ENCODE measurements at places on chromosomes 16 and 17.

- no peak for DNase-seq
These were observed 32.4 kb downstream of the CCL4 start for GRCh38 chr17:36136036-36136435.

DNA sequence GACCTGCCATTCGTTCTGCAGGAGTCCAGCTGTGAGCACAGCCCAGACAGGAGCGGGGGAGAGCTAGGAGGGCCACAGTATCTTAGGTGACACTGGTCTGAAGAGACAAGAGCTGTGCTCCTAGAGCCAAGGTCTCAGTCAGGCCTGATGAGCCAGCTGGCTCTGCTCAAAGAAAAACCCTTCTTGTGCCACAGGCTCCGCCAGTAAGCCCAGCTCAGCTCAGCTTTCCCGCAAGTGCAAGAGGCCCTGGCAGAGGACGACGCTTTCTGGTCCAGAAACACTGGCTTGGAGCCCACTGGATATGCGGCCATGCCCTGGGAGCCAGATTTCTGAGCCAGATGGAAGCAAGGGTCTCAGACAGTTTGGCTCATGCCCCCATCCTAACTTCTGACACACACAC lies 23.9 kb downstream of the PEMT start:
- peak; percentile 66 for DNase-seq

GRCh38 chr17:9162275-9162985 lies 141.1 kb downstream of the NTN1 start:
- no peak for DNase-seq

DNA sequence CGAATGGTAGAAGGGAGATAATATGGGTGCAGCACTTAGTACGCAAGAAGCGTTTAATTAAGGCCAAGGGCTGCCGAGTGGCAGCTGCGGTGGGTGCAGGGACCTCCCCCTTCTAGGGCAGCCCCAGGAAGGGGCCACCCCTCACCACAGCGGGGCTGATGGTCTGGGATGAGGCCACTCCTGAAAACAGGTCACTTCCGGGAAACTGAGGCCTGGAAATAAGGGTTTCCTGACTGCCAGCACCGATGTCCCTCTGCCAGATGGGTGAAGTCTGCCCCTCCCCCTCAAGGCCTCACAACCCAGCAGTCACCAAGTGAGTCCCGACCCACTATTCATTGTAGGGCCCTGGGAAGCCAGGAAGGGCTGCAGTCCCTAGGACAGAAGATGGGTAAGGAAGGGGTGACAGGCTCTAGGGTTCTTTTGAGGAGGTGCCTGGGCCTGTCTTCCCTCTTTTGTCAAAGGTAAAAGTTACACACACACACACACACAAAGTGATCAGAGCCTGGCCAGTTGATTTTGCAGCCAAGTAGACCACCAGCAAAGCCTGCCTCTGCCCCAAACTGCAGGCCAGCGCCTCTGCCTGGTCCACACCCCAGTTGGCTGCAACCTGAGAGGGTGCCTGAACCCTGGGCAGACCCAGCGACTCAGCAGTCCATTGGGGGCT lies 12.5 kb downstream of the SREBF1 start:
- DNase-seq, result no peak

DNA sequence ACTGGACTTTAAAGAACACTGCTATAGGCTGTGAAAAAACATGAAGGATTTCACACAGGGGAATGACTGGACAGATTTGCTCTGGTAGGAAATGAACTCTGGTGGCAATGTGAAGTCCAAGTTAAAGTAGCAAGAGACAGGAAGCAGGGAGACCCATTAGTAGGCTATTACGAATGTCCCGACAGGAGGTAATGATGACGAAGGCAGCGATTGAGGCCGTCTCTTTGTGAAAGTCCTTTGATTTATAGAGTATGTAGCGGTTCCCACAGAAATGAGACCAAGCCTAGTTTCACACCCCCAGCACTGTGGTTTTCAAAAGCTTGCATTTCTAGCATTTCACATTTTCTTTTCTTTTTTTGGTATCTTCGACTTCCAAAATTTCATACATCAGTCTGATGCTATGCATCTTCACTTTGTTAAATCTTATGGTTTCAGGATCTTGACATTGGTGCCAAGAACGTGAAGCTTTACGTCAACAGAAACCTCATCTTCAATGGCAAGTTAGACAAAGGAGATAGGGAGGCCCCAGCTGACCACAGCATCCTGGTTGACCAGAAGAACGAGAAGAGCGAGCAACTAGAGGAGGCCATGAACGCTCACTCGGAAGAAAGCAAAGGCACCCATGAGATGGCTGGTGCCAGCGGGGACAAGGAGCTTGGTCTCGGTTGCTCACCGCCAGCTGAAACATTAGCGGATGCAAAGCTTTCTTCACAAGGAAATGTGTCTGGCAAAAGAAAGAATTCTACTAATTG lies 189.8 kb downstream of the KATNIP start:
- DNase-seq, result no peak

DNA sequence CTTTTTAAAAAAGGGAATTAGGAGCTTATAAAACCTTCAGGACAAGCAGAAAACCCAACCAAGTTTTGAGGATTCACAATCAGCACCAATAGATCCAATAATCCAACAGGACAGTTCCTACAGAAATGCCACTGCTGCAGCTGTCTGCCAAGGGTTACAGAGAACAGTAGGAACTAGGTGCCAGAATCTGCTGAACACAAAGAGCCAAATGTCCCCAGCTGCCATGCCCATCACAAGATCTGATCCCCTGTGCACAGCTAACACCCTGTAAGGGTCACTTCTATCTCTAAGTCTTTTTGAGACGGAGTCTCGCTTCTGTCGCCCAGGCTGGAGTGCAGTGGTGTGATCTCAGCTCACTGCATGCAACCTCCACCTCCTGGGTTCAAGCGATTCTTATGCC lies 262.3 kb downstream of the STX8 start:
- DNase-seq, result no peak

Data from cerebellar nuclear complex (tissue), 1 donor.